ENCODE measurements at places on chromosomes 1 and 21.
A peak's percentile ranks its signal among the peaks of the same experiment; 100 is the strongest.

DNA sequence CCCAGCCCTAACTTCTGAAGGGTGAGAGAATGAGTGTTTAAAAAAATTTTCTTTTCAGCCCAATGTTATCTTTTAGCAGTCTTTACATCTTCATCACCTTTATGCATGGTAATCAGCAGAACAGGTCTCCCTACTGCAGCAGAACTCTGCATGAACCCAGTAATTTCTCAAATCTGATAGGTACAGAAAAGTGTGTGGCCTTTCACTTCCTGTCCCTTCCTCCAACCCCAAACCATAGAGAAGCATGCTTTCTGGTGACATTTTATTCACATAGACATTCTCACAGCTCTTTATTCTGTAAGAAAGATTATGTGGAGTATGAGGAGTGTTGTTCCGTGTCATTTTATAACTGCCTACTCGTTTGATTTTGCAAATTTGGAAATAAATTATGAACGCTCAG is 68.6 kb downstream of the RPAP2 start:
- no peak for DNase-seq

DNA sequence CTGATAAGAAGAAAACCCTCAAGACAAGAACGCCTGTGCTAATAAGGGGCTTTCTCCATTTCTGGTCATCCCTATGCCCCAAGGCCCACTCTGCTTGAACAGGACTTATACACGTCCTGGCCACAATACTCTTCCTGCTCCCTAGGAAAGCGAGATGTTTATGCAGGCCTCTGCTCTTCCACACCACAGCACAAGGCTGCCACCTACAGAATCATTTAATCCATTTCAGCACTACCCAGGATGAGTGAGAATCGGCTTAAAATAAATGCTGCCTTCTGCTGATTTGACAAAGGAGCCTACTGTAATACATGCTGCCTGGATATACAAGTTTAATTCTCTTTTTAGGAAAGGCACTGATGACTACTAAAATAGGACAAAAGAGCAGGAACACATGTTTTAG is 29.4 kb downstream of the FRRS1 start:
- DNase-seq = peak; percentile 75

- DNase-seq = no peak
Observed at GRCh38 chr21:14824126-14824525, 240.7 kb downstream of the NRIP1 start.

- DNase-seq = peak; percentile 85
Observed at GRCh38 chr1:68016381-68016780, 34.0 kb downstream of the DIRAS3 start.
